ENCODE measurements at places on chromosomes 7 and 10.

DNA sequence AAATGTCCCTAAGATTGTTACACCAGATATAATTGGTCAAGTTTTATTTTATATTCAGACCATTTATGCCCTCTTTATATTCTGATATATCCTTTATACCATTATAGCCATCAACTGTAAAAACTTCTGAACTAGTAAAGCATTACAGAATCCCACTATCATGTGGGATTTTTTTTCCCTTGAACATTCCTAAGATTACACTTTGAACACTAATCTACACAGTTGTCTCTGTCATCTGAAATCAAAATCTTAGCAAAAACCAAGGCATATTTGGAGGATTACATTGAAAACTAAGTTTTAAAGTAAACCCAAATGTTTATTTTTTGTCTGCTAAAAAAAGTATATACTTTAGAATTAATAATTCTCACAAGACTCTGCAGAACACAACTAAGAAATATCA, 116.2 kb upstream of the GPR22 start:
- no peak for DNase-seq

DNA sequence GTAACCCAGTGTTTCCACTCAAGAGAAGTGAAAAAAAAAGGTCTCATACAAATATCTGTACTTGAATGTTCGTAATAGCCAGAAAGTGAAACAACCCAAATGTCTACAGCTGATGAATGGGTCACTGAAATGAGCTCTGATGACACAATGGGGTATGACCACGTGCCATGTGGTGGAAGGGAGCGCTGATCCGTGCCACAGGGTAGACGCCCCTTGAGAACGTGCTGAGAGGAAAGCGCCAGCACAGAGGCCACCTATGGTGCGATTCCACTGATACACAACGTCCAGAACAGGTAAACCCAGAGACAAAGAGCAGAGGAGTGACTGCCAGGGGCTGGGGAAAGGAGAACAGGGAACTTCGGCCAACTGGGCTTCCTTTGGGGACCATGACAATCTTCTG, 50.3 kb downstream of the MAD1L1 start:
- DNase-seq: no peak

DNA sequence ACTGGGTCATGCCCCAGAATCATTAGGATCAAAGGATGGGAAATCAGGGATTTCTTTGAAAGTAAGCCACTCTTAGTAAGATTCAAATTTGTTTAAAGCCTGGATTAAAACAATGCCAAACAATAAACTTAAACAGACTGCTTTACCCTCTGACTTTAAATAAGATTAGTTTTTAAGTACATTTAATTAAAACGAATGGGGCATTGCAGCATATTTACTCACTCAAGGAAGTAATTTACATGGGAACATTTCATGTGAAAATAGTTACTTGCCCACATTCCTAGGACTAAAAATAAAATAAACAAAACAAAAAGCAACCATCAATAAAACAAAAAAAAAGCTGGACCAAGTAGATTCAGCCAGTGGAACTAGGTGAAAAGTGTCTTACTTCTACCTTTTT, 7.8 kb downstream of the ABLIM1 start:
- DNase-seq: no peak

DNA sequence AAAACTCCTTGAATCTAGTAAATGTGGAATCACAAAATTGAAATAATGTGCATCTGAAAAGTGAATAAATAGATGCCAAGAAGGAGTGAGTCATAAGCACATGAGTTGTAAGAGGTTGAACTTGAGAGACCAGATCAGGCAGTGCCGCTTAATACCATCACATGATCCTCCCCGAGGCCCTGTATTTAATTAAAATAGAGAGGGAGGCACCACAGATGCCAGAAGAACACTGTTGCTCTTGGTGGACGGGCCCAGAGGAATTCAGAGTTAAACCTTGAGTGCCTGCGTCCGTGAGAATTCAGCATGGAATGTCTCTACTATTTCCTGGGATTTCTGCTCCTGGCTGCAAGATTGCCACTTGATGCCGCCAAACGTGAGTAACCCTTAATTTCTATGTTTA, at the start of gene GPNMB:
TSS of gene GPNMB (plus strand) at position 221 of the 400 bp plus-strand sequence. CDS start at position 304, 83 bp downstream.
- DNase-seq: peak; percentile 76

- no peak for DNase-seq
Measured at GRCh38 chr7:42982604-42983115, 50.5 kb downstream of the MRPL32 start.

Measured in islet precursor cell (in vitro differentiated cells).